Upper lobe of left lung (tissue), 6 donors: ENCODE measurements at places on chromosomes 6 and 20. TPM values are rescaled to one million over a fixed set of nuclear protein-coding genes. Genes with fewer than 3 reads are reported as not detected.

DNA sequence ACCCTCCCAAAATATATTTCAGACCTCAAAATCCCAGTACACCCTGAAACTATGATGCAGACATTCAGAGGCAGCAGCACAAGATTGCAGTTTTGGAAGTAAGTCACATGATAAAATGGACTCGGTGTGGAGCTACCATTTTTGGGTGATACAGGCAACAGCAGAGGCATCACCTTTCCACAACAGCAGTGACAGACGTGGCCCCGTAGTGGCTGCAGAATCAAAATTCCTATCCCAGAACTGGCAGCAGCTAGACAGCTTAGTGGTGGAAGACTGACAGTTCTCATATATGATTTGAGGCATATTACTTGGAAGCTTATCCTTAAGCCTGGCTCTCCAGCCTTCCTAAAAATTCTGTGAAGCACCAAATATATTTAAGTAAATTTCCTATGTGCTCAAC, 19.9 kb downstream of the PLN start:
- no peak for DNase-seq

The ZNF165 gene
- 7.9 TPM for total RNA-seq

The DEFB132 gene
- not detected for total RNA-seq

DNA sequence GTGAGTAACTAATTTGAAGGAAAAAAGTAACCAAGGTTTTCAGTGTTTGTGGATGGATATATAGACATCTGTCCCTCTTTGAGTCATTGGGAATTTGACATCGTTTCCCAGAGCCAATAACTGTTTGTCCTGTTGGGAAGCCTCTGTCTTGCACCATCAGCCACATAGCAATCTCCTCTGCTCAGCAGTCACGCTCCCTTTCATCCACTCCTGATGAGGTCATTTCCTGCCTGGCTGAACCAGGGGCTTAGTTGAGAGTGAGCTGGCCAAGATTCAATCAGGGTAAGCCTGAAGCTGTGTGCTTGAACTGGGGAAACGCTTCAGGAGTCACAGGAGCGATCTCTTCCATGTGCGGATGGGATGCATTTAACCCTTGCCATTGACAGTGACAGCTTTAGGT, 121.5 kb upstream of the FOXQ1 start:
- DNase-seq: no peak

DNA sequence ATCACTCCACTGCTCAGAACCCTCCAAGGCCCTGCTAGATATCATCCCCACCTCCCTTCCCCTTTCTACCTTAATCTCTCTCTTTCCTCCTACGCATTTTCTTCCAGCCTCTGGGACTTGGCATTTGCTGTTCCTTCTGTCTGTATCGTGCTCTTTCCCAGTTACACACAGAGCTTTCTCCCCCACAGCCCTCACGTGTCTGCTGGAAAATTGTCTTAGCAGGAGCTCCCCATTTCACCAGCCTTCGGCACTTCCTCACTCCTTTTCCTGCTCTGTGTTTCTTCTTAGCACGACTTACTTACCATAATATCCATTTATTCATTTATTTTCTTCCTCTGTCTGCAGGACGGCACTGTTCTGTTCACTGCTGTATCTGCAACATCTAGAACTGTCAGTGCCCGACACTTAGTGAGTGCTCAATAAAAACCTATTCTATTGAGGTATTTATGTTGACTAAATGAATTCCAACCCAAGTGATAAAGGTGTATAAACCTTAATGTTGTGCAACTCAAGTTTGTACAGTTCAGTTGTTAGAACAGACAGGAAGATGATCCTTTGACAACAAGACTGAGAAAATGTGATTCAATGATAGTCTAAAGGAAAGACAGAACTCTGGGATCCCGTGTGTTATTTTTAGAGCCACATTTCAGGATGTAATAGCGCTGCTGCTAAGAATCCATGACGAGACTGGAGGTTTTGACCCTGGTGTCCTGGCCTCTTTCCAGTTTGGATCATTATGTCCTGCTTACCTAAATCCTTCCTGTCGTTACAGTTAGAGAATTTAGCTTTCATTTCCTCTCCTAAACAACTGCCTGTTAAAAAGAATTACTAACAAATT, 170.1 kb upstream of the LAMP5 start:
- DNase-seq: no peak

The KIAA0408 gene
- total RNA-seq: 20.5 TPM

DNA sequence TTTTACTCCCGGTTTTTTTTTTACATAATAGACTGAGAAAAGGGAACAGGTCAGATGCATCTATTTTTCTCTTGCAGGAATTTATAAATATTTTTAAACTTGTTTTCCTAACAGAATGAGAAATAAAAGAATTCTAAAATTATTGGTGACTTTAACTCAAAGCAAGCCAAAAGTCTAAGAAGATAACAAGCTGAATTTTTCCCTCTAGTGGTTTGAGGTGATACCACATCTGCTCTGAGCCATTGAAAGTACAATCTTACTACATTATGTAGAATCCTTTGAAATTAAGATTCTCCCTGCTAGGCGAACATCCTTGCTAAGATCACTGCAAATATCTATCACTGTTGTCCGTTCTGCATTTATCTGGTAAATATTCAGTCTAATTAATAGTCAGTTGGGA, 10.7 kb upstream of the STMND1 start:
- DNase-seq: no peak

The FITM2 gene
- 15.7 TPM for total RNA-seq

DNA sequence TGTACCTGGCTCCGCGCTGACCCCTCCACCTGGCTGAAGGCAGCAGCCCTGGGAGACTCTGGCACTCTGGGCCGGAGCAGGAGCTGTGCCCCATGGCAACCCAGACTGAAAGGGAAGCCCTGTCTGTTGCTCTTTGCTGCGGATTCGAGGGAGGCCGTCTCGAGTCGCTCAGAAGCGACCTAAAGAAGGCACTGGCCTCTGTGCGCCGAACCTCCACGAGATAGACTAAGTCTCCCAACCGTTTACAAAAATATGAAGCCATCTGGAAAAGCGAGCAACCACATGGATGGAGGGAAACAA, 10.5 kb upstream of the TBX18 start:
- DNase-seq: no peak

The CLPSL2 gene
- total RNA-seq: not detected

DNA sequence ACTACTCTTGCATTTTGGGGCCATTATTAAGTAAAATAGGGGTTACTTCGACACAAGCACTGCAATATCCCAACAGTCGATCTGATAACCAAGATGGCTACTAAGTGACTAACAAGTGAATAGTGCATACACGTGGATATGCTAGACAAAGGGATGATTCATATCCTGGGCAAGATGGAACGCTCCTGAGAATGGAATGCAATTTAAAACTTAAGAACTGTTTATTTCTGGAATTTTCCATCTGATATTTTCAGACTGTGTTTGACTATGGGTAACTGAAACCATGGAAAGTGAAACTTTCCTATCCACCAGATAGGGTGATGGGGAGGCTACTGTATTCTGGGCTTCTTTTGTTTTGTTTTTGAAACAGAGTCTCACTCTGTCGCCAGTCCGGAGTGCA, 66.5 kb downstream of the ILRUN start:
- DNase-seq: no peak

The ZSCAN23 gene
- 0.91 TPM for total RNA-seq

DNA sequence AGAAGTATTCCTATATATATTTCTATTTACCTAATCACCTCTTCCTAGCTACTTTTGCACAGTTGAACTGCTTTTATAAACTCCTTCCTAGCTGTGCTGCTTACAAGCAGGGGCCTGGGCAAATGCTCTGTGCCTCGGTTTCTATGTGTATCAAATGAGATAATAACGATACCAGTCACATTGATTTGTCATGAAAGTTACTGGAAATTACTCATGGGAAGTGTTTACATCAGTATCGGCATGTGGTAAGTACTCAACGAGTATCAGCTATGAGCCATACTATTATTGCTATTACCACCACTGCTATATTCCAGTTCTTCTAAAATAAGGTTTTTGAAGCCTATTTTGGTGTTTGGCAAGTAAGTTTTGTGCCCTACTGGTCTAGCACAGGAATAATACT, 4.9 kb downstream of the LAMA4 start:
- DNase-seq: no peak

GRCh38 chr20:37943501-37944455, 40.9 kb downstream of the VSTM2L start:
- DNase-seq: peak; percentile 80

The DACT2 gene
- total RNA-seq: 0.89 TPM

DNA sequence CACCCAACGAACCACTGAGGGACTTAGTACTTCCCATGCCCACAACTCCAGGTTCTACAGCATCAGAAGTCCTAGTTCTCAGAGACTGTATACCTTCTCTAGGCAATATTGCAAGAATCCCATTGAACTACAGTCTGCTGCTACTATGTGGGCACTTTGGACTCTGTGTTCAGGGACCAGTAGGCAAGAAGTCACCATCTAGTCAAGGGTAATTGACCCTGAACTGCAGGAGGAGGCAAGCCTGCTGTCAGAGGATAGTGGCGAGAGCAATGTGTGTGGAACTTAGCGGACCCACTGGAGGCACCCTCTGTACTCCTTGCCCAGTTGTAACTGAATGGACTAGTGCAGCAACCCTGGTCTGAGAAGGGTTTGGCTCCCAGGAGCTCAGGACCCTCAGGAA, 15.7 kb downstream of the HEBP2 start:
- no peak for DNase-seq

GRCh38 chr6:3518356-3519190, 61.7 kb upstream of the SLC22A23 start:
- DNase-seq: no peak

The PLA2G7 gene
- total RNA-seq: 2.6 TPM

DNA sequence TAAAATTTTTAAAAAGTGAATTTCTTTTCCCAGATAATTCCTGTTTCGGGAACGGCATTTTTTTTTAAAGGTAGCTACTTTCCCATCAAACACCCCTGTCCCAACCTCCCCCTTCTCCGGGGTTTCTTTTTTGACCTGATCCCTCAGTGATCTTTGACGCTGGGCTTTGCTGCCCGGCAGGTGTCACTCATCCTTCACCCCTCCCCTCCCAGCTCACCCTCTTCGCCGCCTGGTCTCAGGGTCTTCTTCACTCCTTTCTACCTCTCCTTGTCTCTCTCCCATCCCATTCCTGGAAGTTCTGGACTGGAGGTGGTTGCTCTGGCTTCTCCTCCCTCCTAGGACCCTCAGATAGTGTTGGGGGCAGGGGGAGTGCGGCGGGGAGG, 329 bp upstream of the GPR6 start:
- DNase-seq: no peak

The SAMD3 gene
- total RNA-seq: 7.3 TPM

- DNase-seq: no peak
Measured at GRCh38 chr20:7078804-7079203, 311.3 kb downstream of the BMP2 start.

GRCh38 chr6:108587258-108588059, 26.7 kb downstream of the FOXO3 start:
- no peak for DNase-seq

The MUCL3 gene
- 38.8 TPM for total RNA-seq

- no peak for DNase-seq
Measured at GRCh38 chr6:16735014-16735413, 26.2 kb downstream of the ATXN1 start.

- no peak for DNase-seq
Measured at GRCh38 chr6:7640607-7641577, 50.9 kb downstream of the SNRNP48 start.

- no peak for DNase-seq
Measured at GRCh38 chr6:33567836-33568235, 12.2 kb downstream of the BAK1 start.
